ENCODE measurements at places on chromosomes 3 and 15.

GRCh38 chr3:169391672-169392071, 271.8 kb downstream of the MECOM start:
- no peak for DNase-seq

GRCh38 chr15:80636675-80637074, 58.4 kb upstream of the ABHD17C start:
- peak; percentile 67 for DNase-seq

DNA sequence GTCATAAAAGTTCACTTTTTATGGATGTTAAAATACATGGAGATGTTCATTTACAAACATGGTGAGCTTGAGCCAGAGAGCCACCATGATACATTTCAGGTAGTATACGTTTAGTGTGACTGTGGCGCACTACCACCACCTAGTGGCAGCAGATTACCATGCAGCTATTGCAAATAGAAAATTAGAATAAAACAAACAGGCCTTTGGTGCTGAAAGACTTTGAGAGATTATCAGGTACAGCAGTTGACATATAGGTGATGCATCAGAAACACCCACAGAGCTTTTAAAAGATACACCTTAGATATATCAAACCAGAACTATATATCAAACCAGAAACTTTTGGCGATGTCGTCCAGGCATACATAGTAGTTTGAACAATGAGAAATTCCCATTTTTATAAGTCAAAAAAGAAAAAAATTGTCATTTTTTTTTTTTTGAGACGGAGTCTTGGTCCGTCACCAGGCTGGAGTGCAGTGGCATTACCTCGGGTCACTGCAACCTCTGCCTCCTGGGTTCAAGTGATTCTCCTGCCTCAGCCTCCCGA, 42.0 kb upstream of the ICE2 start:
- peak; percentile 40 for DNase-seq

GRCh38 chr3:186529201-186529999, 14.8 kb downstream of the CRYGS start:
- no peak for DNase-seq

- DNase-seq, result no peak
Observed at GRCh38 chr15:92882697-92883162, 17.4 kb upstream of the CHD2 start.

- DNase-seq, result peak; percentile 24
Observed at GRCh38 chr3:150384296-150385212, 23.5 kb upstream of the TSC22D2 start.

- DNase-seq, result no peak
Observed at GRCh38 chr3:134325706-134326105, 48.5 kb downstream of the AMOTL2 start.

Measured in H7 (cell line).